ENCODE measurements at places on chromosomes 1 and 21. TPM values are rescaled to one million over a fixed set of nuclear protein-coding genes. Genes with fewer than 3 reads are reported as not detected.

FOXD2 gene
- 0.07 TPM for total RNA-seq

DMBX1 gene
- not detected for total RNA-seq

NKAIN1 gene
- total RNA-seq: not detected

OR2W3 gene
- total RNA-seq: not detected

CD5L gene
- total RNA-seq: not detected

KRTAP25-1 gene
- not detected for total RNA-seq

LORICRIN gene
- total RNA-seq: not detected

AIRE gene
- not detected for total RNA-seq

HHAT gene
- 2.4 TPM for total RNA-seq

CCDC27 gene
- total RNA-seq: not detected

RASSF5 gene
- 6.3 TPM for total RNA-seq

SUSD4 gene
- total RNA-seq: 1.1 TPM

ETV3L gene
- not detected for total RNA-seq

S100A7A gene
- under 0.01 TPM for total RNA-seq

CNN3 gene
- 141 TPM for total RNA-seq

NTRK1 gene
- total RNA-seq: under 0.01 TPM

DMRTA2 gene
- 14.2 TPM for total RNA-seq

PPIAL4G gene
- not detected for total RNA-seq

CDA gene
- total RNA-seq: 0.68 TPM

LCE1B gene
- total RNA-seq: not detected

ADCY10 gene
- total RNA-seq: under 0.01 TPM

CRYAA gene
- total RNA-seq: not detected

BARHL2 gene
- total RNA-seq: not detected

CFHR1 gene
- total RNA-seq: not detected

ABCA4 gene
- total RNA-seq: under 0.01 TPM

TSSK3 gene
- total RNA-seq: 0.34 TPM

AMY1C gene
- total RNA-seq: 0.07 TPM

B4GALT2 gene
- 62.4 TPM for total RNA-seq

MROH9 gene
- not detected for total RNA-seq

IQGAP3 gene
- 0.07 TPM for total RNA-seq

RUNX3 gene
- total RNA-seq: 0.34 TPM

SFPQ gene
- 236 TPM for total RNA-seq

TMEM269 gene
- total RNA-seq: 0.07 TPM

SPRR3 gene
- 67.3 TPM for total RNA-seq
